ENCODE measurements at places on chromosomes 3 and 15.

DNA sequence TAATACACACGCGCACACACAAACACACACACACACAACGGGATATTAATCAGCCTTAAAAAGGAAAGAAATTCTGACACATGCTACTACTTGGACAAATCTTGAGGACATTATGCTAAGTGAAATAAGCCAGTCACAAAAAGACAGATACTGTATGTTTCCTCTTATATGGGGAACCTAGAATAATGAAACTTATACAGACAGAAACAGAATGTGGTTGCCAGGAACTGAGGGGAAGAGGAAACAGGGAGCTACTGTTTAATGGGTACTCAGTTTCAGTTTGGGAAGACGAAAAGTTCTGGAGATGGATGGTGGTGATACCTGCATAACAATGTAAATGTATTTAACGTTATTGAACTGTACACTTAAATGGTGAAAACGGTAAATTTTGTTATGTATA lies 20.2 kb downstream of the ICE2 start:
- DNase-seq, result no peak

- DNase-seq, result peak; percentile 49
These were observed 141.3 kb upstream of the CCDC54 start for GRCh38 chr3:107235928-107236315.

- no peak for DNase-seq
These were observed 66.5 kb upstream of the SKOR1 start for GRCh38 chr15:67758619-67759300.

DNA sequence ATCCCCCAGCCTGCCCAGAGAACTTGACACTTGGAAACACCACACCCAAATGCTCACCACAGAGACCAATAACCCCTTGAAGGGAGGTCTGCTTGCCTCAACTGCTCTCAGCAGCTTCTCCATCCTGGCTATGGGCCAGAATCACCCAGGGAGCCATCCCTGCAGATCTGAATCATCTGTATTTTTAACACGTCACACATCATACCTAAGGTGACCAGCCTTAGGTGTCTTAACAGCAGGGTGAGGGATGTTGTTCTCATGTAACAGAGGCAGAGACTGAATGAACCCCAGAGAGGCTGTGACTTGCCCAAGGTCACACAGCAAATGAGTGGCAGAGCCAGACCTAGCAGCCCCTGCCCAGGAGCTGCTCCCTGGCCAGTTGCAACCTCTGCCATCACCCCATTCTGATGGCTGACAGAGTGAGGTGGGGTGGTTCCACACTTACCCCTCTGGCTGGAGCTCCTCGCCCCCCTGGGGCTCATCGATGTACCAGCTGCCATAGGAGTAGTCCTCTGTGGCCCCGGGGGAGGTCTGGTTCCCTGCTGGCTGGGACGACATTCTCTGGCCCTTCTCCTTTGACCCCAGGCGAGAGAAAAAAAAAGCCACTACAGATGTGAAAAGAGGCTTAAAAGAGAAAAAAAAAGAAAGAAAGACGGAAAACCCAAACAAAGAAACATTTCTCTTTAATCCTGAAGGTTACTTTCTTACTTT lies 722 bp downstream of the STRA6 start:
- DNase-seq, result peak; percentile 48

GRCh38 chr15:85598219-85598618 lies 196.5 kb downstream of the KLHL25 start:
- no peak for DNase-seq

DNA sequence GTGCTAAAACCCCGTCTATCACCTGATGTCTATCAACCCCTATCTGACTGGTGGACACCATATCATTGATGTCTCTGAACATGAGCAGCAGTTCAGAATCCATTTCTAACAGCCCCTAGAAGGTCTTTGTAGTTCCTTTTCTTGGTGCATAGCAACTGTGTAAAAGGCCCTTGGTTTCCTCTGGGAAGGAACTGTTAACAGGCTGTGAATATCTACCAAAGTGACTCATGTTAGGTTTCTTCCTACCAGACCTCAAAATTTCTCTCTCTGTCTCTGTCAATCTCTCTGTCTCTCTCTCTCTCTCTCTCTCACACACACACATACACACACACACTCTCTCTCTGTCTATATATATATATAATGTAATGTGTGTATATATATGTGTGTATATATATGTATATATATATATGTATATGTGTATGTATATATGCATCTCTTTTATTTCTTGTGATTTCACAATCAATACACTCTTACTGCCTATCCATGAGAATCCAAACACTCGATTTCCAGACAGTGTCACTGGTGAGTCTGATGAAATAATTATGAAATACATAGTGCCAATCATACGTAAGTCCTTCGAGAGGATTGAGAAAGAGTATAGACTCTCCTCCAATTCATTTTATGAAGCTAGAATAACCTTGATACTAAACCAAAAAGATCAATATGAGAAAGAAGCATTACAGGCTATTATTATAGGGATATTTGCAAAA lies 335.9 kb upstream of the SLCO3A1 start:
- no peak for DNase-seq

DNA sequence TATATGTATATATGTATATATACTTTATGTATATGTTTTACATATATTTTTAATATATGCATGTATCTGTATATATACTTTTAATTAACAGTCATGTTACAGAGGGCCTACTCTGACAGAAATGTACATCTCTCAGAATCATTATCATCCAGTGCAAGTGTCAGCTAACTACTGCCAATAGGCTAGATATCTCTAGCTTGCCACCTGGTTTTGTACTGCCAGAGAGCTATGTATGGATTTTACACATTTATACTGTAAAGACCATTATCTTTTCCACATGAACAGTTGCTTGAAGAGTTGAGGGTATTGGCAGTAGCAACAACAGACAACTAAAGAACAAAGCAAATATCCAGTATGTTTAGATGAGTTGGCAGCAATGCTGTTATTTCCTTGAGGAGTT lies 99.7 kb upstream of the VGLL3 start:
- no peak for DNase-seq

DNA sequence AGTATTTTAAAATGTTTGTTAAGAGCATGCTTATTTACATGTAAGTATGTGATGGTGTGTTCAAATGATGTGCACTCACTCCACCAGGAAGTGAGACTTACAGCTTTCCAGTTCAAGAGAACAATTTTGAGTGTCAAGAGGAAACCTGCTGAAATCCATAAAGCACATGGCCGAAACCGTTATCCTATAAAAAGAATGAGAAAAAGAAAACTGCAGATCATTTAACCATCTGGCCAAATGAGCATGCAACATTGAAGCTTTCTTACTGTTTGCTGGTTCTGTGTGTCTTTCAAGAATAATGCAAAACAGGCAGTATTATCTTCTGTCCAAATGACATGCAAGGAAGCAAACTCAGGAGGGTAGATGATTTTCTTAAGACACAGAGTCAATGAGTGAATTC lies 26.3 kb downstream of the GABRR3 start:
- no peak for DNase-seq

Measured in BE2C (cell line).